ENCODE measurements at places on chromosomes 5 and 9.

DNA sequence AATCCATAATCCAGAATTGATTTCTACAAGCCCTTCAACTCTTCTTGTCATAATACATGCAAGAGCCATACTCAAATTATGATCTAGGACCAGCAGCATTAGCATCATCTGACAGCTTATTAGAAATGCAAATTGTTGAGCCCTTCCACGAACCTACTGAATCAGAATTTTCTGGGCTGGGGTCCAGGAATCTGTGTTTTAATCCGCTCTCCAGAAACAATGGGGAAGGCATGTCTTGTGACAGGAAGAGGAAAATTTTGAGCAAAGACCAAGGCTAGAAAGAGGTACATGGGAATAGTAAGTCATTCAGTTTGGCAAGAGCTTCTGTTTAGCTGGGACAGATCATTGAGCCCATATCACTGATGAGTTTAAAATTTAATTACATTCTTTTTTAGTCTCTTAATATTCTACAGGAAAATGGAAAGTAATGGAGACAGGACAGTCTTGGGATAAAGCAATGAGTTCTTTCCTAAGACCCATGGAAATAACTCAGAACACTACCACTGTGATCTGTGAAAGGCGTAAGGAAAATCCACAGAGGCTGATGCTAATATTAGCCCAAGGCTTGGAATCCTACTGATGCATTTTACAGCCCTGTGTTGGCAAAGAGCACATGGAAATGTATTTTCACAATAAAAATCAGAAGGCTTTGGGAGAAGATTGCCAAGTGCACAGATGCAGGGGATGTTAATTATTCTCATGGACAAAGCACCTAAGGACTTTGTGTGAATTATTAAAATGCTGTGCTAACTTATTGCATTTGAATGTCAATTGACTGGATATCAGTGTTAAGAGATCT lies 73.7 kb upstream of the STK32A start:
- H3K27me3 ChIP-seq, result no peaks in the 10 kb centered on the region
- H3K36me3 ChIP-seq, result no peaks in the 10 kb centered on the region
- H3K4me1 ChIP-seq, result peaks cover 3% of the 10 kb centered on the region
- no peak overlapping the region for H3K4me3 ChIP-seq
- no peak overlapping the region for H3K27ac ChIP-seq

DNA sequence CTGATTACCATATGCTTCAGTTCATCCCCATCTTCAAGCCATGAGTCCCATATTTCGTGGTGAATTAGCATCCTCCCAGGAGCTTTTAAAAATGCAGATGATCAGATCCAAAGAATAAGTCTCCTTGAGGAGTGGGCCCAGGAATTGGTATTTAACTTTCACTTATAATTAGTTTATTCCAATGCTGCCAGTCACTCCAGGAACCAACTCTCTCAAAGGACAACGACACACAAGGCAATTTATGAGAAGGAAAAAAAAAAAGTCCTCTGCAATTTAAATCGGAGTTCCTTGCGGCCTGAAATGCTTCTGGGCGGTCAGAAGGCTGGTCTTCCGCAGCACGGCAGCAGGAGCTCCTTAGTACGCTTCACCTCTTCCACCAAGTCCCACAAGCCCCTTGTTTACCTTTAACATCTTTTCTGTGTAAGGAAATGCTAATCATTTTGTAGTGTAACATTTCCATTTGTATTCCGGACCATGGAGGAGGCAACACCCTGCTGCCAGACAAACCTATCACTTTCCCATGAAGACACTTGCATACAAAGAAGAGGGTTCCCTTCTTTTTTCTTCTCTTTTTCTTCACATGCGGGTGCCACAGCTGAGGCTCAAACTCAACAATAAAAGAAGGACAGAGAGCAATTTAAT lies 16.3 kb upstream of the KCNV2 start:
- H3K36me3 ChIP-seq, result peaks cover 3% of the 10 kb centered on the region
- H3K4me3 ChIP-seq, result no peak overlapping the region
- no peak overlapping the region for H3K27ac ChIP-seq
- DNase-seq, result no peak

DNA sequence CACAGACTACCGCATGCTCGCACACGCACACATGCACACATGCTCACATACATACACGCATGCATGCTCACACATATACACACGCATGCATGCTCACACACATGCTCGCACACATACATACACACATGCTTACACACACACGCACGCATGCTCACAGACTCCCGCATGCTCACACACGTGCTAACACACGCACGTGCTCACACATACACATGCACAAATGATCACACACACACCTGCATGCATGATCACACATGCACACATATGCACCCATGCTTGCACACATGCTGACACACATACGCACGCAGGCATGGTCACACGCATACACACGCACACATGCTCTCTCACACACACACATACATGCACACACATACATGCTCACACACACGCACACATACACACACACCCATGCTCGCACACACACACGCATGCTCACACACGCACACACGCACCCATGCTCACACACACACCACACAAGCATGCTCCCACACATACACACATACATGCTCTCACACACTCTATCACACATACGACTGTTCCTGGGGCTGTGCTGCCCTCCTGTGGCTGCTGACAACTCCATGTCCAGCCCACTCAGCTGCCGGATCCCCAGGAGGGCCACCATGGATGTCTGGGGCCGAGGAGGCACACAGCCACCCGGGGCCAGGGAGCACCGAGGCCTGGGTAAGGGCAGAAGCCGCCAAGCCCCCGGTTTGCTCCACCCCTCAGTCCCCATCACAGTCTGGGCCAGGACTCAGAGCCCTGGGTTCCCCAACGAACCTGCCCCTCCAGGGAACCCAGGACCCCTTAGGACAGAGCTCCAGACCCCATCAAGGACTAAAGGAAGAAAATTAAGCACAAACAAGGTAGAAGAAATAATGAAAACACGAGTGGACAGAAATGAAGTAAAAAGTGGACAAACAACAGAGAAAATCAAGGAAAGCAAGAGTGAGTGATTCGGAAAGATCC lies 31.4 kb upstream of the EGFL7 start:
- no peak overlapping the region for H3K27ac ChIP-seq
- peaks cover 4% of the 10 kb centered on the region for H3K27me3 ChIP-seq
- no peaks in the 10 kb centered on the region for H3K36me3 ChIP-seq
- DNase-seq, result no peak
- H3K4me1 ChIP-seq, result peaks cover 4% of the 10 kb centered on the region

DNA sequence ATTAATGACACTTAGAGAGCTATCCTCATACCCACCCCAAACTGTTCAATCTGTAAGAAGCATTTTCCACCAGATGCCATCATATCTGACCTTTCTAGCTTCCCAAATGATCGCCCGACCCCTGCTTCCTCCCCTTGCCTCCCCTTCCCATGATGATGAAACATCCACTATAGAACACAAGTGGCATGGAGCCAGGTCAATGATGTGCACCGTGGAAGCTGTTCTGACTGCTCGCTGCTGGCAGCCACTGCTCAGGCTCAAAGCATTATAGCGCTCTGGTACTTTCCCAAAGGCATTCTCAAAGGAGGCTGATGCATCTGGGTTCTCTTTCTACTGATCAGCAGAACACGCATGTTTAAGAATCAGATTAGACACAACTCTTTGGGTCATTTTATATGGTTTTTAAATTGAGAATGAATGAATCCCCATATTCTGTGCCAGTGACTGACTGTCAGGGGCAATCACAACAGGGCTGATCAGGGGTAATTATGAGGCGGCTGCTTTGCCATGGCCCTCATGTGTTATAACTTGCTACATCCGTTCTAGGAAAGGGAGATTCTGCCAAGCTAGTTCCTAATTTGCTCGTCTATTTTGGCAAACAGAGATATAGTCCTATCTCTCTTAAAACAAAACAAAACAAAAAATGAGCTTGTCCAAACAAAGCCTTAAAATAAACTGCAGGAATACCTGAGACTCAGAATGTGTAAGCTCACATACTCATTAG lies 343.7 kb downstream of the ENC1 start:
- DNase-seq, result no peak
- no peaks in the 10 kb centered on the region for H3K27me3 ChIP-seq
- H3K4me1 ChIP-seq, result no peaks in the 10 kb centered on the region
